ENCODE measurements at places on chromosomes 12 and 14.
A peak's percentile ranks its signal among the peaks of the same experiment; 100 is the strongest.

- DNase-seq: no peak
Measured at GRCh38 chr12:1886396-1887008, 31.9 kb downstream of the CACNA2D4 start.

GRCh38 chr12:13100605-13100881 is 2.9 kb downstream of the GSG1 start:
- no peak for DNase-seq

GRCh38 chr14:104788873-104789663 is 6.5 kb downstream of the AKT1 start:
- no peak for DNase-seq

DNA sequence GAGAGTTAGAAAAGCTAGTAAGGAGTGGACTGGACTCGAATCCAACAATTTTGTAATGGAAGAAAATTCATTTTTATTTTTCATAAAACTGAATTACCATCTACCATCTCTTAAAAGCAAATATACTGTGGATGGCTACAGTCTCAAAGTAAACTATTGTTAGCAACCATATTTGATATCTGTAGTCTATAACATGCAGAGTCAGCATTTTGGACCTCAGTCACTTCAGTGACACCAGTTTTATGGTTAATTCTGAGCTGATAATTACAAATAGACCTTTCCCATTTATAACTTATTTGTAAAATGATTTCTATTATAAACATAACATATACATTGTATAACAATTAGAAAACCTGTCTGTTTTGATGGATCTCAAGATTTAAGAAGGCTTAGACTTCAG is 2.0 kb downstream of the KRAS start:
- no peak for DNase-seq

DNA sequence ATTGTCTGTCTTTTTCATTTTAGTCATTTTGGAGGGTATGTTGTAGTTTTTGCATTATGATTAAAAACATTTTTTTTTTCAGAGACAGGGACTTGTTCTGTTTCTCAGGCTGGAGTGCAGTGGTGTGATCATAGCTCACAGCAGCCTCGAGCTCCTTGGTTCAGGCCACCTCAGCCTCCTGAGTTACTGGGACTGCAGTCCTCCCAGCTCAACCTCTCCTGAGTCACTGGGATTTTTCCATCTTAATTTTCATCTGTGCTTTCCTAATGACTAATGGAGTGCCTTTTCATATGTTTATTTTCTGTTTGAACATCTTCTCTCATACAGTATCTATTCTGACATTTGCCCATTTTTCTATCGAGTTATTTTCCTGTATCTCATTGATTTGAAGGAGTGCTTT is 52.6 kb downstream of the DYRK2 start:
- no peak for DNase-seq

GRCh38 chr12:63845726-63846125 is 1.2 kb downstream of the SRGAP1 start:
- DNase-seq: no peak

GRCh38 chr12:58285551-58285950 is 344.2 kb downstream of the ATP23 start:
- no peak for DNase-seq

- no peak for DNase-seq
Measured at GRCh38 chr12:108311605-108312004, 27.5 kb downstream of the CMKLR1 start.

DNA sequence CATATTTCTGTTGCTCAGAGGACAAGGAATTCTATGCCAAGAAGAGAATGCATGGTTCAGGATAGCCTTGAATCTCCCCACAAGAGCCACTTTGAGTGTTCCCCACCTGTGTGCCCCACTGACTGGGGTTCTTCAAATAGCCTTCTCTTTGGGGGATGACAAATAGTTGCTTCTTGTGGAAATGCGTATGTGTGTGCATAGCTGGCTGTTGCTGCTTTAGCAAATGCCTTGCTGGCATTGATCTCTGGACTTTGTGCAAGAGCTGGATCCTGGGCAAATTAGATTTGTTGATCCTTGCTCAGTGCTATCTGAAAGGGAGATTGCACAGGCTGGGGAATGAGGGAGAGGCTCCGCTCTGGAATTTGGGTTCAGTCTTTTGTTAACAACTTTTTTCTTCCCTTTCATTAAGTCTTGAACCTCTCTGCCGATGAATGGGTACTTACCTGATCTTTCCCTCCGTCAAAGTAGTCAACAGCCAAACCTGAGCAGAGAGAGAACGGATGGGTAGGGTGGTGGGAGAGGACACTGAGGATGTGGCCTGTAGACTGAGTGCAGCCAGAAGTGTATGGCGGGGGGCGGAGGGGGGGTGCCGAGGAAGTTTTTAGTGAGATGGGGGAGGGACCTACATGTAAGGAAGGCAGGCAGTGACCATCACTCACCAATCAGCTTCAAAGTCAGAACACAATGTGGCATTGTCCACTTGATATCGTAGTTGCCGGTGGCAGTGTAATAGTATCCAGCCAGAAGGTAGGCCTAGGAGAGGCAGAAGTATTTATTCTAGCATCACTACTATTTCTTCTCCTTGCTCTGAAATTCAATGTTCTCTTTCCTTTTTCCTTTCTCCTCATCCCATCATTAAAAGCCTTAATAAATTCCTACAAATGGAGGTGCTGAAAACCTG is 10.7 kb downstream of the EMG1 start:
- no peak for DNase-seq

DNA sequence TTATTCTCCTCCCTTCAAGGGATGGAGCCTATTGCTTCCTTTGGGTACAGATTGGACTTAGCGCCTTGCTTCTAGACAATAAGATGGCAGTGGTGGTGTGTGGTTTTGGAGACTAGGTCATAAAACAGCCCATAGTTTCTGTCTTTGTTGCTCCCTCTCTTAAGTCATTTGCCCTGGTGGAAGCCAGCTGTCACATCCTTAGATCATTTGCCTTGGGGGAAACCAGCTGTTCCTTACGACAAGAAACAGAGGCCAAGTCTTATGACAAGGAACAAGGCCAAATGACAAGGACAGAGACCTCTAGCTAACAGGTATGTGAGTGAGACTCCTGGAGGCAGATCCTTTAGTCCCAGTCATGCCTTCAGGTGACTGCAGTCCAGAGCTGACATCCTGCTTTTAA is 9.2 kb upstream of the PALS1 start:
- no peak for DNase-seq

GRCh38 chr12:46794593-46795190 is 31.1 kb downstream of the SLC38A4 start:
- no peak for DNase-seq

DNA sequence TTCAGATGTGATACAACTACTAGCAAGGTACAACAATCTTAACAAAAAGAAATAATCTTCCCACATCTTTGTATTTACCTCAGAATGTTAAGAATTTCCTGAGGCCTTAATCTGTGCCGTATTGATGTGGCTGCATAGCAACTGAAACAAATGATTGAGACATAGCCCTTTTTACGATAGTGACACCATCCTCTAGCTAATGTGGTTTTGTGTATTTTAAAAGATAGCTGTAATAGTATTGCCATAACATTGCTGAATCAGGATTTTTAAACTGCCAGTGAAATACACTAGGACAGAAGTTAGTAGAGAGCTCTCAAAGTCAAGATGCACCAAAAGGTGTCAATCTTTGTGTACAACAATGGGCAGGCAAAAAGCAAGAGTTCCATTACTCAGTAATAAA is 11.9 kb downstream of the NPAS3 start:
- DNase-seq: no peak

DNA sequence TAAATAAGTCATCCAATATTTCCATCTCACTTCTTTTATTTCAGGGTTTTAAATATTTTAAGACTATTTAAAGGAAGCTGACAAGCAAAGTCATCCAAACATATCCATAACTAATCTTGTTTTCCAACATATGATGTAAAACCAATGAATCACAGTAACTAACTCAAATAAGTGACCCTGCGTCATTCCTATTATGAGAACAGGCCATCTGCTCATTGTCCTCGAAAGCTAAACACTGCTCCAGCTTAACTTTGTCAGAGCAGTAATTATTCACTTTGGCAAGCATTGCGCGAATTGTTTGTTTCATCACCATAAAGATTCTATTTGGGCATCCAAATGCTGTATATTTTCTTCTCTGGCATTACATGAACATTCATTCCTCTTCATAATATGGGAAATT is 99.1 kb downstream of the CAPZA3 start:
- DNase-seq: peak; percentile 28

- DNase-seq: no peak
Measured at GRCh38 chr14:75578786-75579337, 442 bp downstream of the FLVCR2 start.

DNA sequence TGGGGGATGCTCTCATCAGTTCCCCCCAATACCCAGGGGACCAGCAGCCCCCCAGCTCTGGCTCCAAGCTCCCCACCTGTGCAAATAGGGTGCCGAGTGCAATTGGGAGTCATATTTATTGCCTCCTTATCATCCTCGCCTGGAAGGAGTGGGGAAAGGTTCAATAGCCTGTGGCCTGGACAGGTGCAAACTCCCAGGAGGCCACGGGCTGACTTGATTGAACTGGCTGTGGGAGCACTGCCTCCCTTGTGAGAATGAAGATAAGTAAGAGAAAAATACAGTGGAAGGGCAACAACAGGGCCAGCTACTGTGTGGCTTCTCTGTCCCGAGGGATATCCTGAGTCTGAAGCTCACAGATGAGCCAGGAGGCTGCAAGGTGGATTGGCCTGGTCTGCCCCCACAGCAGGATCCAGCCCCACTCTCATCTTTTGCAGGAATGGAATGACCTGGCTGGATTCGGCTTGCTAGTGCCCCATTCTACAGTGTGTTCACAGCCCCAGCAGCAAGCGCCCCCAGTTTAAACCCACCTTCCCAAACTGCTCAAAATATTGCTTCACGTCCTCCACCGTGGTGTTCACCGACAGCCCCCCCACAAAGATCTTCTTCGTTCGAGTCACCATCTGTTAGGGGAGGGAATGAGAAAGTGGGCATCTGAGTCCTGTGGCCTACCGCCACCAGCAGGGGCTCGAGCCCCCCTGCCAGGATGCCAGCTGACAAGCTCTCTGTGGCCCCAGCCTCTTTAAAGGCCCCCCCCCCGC is 6.3 kb downstream of the MSI1 start:
- DNase-seq: no peak

DNA sequence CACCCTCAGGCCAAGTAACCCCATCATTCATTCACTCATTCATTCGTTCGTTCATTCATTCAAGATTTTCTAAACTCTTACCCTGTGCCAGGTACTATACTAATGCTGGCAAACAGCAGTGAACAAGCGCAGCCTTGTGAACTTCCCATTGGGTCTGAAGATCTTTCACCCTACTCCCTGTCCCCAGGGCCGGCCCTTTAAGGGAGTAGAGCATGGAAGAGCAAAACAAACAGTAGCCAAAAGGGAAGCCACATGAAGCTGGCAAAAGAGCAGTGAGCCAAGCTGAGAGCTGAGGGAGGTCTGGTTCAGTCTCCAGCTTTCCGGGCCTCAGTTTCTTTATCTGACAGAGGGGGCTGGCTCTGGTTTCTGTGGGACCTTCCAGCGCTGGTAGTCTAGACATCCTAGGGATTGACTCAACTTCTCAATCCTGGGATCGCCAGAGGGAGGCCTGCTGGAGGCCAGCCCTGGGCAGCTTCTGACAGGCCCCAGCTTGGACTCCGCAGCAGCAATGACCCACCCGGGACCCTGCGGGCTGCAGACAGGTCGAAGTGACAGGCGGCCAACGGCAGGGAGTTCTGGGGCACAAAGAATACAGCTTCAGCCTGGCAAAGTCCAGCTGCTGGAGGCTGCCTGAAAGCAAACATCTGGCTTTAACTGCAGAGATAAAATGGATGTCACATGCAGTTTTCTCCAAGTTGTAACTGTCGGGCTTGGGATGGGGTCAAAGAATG is 27.1 kb downstream of the ACTN1 start:
- no peak for DNase-seq

GRCh38 chr14:83975841-83976770 is 1553.8 kb upstream of the FLRT2 start:
- DNase-seq: peak; percentile 65

- DNase-seq: no peak
Measured at GRCh38 chr12:15806826-15807225, 17.6 kb upstream of the EPS8 start.

DNA sequence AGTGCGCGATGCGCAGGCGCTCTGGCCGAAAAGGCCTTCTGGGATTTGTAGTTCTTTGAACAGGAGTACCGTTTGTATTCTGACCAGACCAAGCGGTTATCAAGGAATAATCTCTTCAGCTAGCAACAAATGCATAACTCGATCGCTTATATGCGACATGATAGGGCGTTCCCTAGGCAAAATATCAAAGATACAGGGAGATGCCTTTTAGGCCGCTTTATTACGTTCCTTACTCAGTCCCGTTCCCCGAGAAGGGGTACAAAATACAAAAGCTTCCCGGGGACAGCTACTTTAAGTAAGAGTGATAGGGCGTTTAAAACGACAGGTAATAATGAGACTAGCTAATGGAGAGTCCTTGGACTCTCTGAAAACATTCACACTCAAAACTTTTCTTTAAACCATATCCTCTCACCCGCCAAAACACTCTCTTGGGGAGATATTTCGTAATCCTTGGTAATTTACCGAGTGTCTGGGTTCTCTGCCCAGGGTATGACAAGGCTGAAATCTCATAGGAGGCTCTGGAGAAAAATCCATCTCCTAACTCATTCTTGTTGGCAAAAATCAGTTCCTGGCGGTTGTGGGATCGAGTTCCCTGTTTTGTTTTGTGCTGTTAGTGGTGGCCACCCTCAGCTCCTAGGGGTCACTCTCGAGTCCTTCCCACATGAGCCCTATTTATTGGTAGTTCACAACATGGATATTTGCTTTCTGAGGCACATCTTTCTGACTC is 412 bp upstream of the SNW1 start:
- no peak for DNase-seq

All from right lung (tissue), 10 donors.